ENCODE measurements at places on chromosomes 4 and X. TPM values are rescaled to one million over a fixed set of nuclear protein-coding genes. Genes with fewer than 3 reads are reported as not detected.
A peak's percentile ranks its signal among the peaks of the same experiment; 100 is the strongest.

Gene MTMR8
- polyA plus RNA-seq, result 1.8 TPM

Gene MAGED2
- polyA plus RNA-seq, result 658 TPM

Gene ADRA2C
- 15.6 TPM for polyA plus RNA-seq

Gene CT45A2
- not detected for polyA plus RNA-seq

Gene PRKG2
- polyA plus RNA-seq, result 1.4 TPM

Gene TRAM1L1
- polyA plus RNA-seq, result 21.9 TPM

Gene GPAT3
- polyA plus RNA-seq, result 16.6 TPM

Gene USP17L30
- polyA plus RNA-seq, result not detected

Gene P2RY8
- 1.4 TPM for polyA plus RNA-seq

Gene CLDN2
- 42.3 TPM for polyA plus RNA-seq

Gene FAM149A
- polyA plus RNA-seq, result 51.1 TPM

Gene UGT2B17
- polyA plus RNA-seq, result not detected

DNA sequence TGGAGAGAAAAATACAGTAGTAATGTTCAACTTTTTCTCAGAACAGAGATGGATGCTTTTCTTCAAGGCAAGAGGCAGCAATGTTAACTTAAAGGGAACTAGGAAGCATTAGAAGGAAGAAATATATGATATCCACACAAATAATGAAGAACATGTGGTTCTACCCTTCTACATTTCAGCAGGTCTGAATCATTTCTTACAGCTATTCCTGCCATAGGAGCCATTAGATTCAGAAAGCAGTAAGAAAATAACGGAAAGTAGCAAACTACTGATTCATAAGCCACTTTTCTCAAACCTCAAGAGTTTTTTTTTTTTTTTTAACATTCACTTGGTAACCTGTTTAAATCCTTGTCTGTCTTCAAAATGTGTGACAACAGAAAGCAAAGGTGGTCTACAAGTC lies 1251.6 kb upstream of the AGA start:
- DNase-seq, result no peak

- DNase-seq, result no peak
Observed at GRCh38 chrX:52015794-52016193, 53.2 kb downstream of the MAGED4B start.

DNA sequence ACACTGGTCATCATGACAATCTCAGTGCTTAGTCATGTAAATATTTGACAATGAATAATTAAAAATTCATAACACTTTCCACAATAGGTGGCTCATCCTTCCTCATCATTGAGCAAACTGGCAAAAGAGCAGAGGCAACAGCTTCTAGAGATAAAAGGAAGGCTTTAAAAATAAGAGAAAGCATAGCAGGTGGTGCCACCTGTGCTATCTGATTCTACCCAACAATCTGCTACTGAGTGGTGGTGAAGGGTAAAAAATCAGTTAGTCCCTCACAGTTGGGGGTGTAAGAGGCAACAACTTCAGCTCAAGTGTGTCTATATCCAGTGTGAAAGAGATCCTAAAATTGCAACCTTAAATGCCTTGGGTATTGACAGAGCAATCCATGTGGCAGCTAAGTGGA lies 280.1 kb upstream of the PPARGC1A start:
- no peak for DNase-seq

GRCh38 chrX:155747520-155747919 lies 133.6 kb upstream of the VAMP7 start:
- no peak for DNase-seq

DNA sequence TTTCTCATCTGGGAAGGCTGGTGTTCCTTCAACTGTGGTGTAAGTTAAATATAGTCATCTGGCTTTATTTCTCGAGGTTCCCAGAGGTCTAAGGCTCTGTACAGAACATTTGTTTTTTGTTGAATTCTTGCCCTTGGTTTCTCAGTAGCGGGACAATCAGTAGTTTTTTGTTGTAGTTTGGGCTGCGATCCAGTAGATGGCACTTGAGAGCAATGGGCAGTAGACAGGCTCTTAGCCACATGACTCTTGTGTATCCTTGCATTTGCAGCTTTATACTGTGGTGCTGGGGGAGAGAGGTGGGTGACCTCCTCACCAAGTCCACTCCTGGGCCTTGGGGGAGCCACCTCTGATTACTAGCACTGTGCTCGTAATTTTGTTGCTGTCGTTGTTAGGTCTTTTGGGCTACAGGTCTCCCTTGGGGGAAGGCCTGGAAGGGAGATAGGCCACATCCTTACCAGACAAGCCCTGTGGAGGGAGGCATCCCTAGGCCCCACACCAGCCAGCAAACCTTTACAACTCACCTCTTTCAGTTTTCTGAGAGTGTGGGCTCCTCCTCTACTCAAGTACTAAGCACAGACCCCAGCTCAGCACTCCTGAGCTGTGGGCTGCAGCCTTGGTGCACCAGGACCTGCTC lies 8.1 kb downstream of the ETDB start:
- DNase-seq, result no peak

DNA sequence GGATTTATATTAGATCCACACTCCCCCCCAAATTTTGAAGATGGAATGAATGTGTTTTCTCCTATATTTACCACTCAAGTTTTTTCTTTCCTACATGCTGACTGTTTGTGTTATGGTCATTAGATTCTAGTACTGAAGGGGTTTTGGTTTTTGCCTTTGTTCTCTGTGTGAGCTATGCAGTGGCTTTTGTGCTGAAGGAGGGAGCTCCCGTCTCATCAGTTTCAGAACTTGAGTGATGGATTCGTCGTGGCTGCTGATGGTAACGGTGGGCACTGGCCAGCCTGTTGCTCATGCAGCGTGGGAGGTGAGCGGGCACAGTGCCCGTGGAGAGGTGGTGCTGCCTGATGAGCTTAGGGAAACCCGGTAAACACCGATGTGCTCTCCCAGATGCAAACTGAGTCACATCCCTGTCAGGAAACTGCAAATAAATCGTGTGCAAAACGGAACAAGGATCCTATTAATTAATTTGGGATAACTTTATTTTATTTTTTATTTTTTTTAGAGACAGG lies 101.5 kb downstream of the SORBS2 start:
- DNase-seq, result no peak

- DNase-seq, result no peak
Observed at GRCh38 chr4:139740531-139741041, 75.0 kb downstream of the MGST2 start.

GRCh38 chr4:46909078-46909477 lies at the start of gene COX7B2:
TSS of gene COX7B2 (minus strand) at chr4:46909245. CDS start at chr4:46735192, 174,053 bp downstream.
- DNase-seq, result no peak

GRCh38 chrX:112874614-112875013 lies 34.0 kb upstream of the AMOT start:
- DNase-seq, result no peak

DNA sequence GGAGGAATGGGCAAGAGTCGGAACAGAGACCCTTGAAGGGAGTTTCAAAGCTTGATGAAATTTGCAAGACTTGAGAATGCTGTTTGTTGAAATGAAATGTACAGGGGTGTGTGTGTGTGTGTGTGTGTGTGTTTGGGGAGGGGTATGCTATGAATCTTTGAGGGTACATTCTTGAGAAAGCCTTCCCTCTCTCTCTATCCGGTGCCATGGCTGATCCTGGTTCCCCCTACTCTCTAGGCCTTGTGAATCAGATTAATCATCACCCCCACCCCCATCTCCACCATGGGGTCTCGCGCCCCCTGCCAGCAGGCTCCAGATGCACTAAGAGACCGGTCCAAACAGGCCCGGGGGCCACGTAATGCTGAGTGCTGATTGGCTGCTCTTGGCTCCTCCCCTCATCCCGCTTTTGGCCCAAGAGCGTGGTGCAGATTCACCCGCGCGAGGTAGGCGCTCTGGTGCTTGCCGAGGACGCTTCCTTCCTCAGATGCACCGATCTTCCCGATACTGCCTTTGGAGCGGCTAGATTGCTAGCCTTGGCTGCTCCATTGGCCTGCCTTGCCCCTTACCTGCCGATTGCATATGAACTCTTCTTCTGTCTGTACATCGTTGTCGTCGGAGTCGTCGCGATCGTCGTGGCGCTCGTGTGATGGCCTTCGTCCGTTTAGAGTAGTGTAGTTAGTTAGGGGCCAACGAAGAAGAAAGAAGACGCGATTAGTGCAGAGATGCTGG lies at the start of gene HTR2C:
HTR2C (plus strand) TSS at position 441 of the 729 bp plus-strand sequence. CDS start 142,851 bp downstream, outside the sequence.
- DNase-seq, result no peak

DNA sequence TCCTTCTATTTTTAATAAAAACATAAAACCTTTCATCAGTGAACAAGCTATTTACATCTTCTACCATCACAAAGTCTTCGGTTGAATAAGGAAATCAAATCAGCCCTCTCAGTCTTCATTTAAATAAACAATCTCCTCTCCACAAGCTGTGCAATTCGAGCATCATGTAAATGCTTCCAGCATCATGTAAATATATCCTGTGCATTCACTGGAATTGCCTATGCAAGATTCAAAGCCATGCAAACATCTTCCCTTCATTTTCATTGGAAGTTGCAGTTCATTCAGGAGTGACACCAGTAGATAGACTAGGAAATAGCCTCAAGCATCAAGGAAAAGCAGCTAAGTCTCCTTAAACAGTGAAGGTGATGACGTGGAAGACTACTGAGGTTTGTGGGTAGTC lies 77.7 kb upstream of the PCDH19 start:
- no peak for DNase-seq

- DNase-seq, result no peak
Observed at GRCh38 chr4:88101165-88101564, 57.3 kb downstream of the ABCG2 start.

- peak; percentile 27 for DNase-seq
Observed at GRCh38 chrX:147912093-147912801, 528 bp downstream of the FMR1 start.

DNA sequence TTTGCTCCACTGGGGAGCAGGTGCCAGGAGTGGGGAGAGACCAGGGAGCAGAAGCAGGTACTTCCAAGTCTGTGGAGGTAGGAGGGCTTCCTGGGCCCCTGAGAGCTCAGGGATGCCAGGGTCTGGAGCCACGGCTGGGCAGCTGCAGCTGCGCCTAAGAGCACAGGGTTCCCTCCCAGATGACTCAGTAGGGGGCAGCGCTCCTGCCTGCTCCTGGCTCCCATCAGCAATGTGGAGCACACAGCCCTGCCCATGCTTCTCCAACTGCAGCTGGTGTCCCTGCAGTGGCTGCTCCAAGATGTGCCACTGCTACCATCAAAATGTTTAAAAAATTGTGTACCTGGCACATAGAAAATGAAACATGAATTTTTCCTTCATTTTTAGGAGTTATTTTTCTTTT lies 1028.2 kb downstream of the PCDH7 start:
- no peak for DNase-seq

GRCh38 chrX:154436374-154436982 lies 476 bp upstream of the GDI1 start:
- no peak for DNase-seq

GRCh38 chr4:48017108-48017571 lies 568 bp downstream of the NIPAL1 start:
- DNase-seq, result peak; percentile 9

- no peak for DNase-seq
Observed at GRCh38 chrX:40998123-40998522, 87.1 kb upstream of the USP9X start.

- DNase-seq, result no peak
Observed at GRCh38 chr4:175827516-175827915, 15.5 kb upstream of the GPM6A start.
